ENCODE measurements at places on chromosomes 7 and 10. TPM values are rescaled to one million over a fixed set of nuclear protein-coding genes. Genes with fewer than 3 reads are reported as not detected.

NUTM2B gene
- total RNA-seq, result 2.1 TPM

CCDC201 gene
- not detected for total RNA-seq

CXCL12 gene
- 68.9 TPM for total RNA-seq

GPR15LG gene
- total RNA-seq, result not detected

PON1 gene
- total RNA-seq, result not detected

TRIM50 gene
- total RNA-seq, result not detected

STAG3 gene
- 1.6 TPM for total RNA-seq

RBP3 gene
- not detected for total RNA-seq

APBB1IP gene
- total RNA-seq, result not detected

JCAD gene
- total RNA-seq, result 44.3 TPM

IFIT1B gene
- total RNA-seq, result not detected

UBE2D1 gene
- total RNA-seq, result 12.6 TPM

SEMA3E gene
- 0.92 TPM for total RNA-seq

HECW1 gene
- 0.39 TPM for total RNA-seq

CTBP2 gene
- 88.3 TPM for total RNA-seq

CDHR3 gene
- 12.2 TPM for total RNA-seq

ADARB2 gene
- 2.4 TPM for total RNA-seq

FXYD4 gene
- not detected for total RNA-seq

ZNF488 gene
- 0.15 TPM for total RNA-seq

GLI3 gene
- total RNA-seq, result 10.0 TPM

MEOX2 gene
- 0.25 TPM for total RNA-seq

ALOX5 gene
- total RNA-seq, result 1.4 TPM

CCDC146 gene
- 13.6 TPM for total RNA-seq

NKX1-2 gene
- not detected for total RNA-seq

OR6V1 gene
- total RNA-seq, result not detected
